Breast epithelium (tissue), 4 donors: ENCODE measurements at places on chromosomes 4 and X. TPM values are rescaled to one million over a fixed set of nuclear protein-coding genes. Genes with fewer than 3 reads are reported as not detected.

SEC24B gene
- 51.2 TPM for total RNA-seq

SLC10A6 gene
- 5.9 TPM for total RNA-seq

GJB1 gene
- 1.8 TPM for total RNA-seq

DNA sequence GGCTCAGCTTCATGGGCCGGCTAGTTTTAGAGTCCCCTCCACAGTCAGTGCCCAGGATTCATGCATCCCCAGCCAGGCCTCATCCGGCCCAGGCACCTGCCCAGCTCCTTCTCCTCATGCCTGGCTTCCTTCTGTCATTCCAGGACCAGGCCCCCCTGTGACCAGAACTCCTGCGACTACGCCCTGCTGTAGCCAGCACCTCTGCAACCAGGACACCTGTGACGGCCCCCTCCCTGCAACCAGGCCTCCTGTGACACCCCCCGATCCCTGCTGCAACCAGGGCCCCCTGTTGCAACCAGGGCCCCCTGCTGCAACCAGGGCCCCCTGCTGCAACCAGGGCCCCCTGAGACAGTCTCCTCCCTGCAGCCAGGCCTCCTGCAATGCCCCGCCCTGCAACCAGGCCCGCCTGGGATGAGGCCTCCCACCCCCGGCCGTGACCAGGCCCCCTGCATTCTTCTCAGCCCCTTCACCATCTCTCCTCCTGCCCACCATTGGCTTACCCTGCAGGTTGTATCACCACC is 46.8 kb downstream of the HTRA3 start:
- H3K27me3 ChIP-seq, result no peaks in the 10 kb centered on the region
- no peaks in the 10 kb centered on the region for H3K36me3 ChIP-seq
- H3K27ac ChIP-seq, result peak overlapping the region; percentile 9
- peaks cover 5% of the 10 kb centered on the region for H3K4me1 ChIP-seq
- H3K4me3 ChIP-seq, result no peak overlapping the region
- peak; percentile 31 for DNase-seq

GRCh38 chr4:114535725-114536124 is 62.9 kb upstream of the UGT8 start:
- H3K36me3 ChIP-seq, result no peaks in the 10 kb centered on the region
- no peaks in the 10 kb centered on the region for H3K27me3 ChIP-seq
- no peak for DNase-seq

DNA sequence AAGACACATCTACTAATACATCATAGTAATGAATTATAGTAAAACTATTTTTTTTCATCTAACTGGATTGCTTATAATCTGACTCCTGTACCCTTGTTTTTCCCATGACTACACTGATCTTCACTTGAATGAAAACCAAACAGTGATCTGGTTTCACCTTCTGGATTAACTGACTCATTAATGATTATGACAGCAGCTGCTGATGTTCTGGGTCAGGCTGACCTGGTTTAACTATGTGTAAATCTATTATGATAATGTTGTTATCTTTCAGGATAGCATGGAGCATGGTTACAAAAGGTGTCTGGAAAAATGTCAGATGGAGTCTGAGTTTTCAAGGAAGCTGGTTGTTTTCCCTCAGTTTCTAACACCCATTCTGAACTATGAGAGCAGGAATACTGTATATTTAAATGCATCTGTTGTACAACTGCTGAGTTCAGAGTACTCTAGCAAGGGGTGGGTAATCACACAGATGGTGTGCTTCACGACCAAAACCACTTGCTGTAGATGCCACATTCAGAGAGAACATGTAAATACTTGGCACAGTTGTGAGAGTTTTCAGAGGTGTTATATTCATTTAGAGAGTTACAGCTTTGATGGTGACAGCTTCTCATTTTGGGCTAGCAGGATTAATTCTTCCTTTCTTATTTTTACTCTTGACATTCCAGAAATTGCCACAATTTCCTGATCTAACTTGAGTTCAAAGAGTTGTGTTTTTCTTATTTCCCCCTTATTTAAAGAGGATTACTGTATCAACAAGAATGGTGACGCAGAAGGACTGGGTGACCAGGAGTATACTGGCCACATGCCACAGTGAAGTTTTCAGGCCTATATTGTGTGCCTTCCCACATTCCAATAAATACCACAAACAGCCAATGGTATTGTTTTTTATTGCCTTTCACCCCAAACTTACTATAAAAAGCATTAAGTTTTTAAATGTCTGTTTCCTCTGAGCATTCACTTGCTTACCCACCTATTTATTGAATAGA is 249.7 kb upstream of the TET2 start:
- H3K27me3 ChIP-seq, result no peaks in the 10 kb centered on the region
- H3K4me3 ChIP-seq, result no peak overlapping the region
- no peaks in the 10 kb centered on the region for H3K36me3 ChIP-seq
- H3K4me1 ChIP-seq, result no peaks in the 10 kb centered on the region
- no peak for DNase-seq

DNA sequence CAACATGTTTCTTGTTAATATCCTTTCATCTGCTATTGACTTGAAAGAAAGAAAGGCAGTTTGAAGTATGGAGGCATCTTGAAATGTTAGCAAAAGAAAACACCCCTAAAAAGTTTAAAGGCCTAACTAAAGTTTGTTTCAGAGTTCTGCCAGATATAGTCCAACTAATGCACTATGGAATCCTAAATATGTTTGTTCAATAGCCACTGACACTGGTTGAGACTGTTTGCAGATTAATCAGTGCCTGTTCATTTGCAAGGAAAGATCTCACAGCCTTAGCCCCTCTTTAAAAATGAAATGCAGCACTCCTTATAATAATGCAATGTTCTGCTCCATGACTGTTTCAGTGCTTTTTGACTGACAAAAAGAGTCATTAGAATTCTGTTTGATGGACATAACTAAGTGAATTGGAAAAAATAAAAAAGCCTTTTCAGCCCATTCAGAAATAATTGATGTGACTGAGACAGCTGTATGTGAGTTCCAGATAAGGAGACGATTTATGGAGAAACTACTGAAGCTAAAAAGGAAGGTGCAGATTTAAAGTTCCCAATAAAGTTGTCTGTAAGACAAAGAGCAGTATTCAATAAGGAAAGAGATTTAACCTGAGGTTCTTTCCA is 192.0 kb downstream of the PCDH7 start:
- H3K27me3 ChIP-seq, result no peaks in the 10 kb centered on the region
- H3K4me1 ChIP-seq, result no peaks in the 10 kb centered on the region
- H3K4me3 ChIP-seq, result no peak overlapping the region
- DNase-seq, result no peak

DNA sequence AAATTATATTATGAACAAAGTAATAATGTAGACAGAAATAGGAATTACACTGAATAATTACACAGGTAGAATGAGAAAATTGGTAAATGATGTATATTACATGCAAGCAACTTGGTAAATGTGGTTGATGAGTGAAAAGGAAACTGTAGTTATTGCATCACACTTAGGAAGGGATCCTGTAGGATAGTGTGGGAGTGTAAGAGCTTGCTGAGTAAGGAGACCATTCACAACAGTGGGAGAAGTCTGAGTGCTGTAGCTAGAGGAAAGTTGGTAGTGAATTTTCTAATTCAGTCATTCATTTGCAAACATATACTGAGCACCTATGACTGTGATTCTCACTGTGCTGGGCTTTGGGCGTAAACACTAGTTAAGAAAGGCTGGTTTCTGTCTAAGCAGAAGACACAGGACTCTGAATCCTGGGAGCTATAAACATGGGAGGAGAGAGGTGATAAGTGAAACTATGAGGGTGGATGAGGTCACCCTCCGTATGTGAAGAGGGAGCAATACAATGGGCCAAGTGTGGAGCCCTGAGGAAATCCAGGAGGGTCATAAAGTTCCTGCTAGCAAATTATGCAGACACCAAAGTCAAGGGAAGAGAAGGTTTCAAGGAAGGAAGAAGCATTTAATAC is 14.2 kb upstream of the CPE start:
- no peaks in the 10 kb centered on the region for H3K4me1 ChIP-seq
- no peak overlapping the region for H3K4me3 ChIP-seq
- H3K27ac ChIP-seq, result no peak overlapping the region
- no peaks in the 10 kb centered on the region for H3K27me3 ChIP-seq

DNA sequence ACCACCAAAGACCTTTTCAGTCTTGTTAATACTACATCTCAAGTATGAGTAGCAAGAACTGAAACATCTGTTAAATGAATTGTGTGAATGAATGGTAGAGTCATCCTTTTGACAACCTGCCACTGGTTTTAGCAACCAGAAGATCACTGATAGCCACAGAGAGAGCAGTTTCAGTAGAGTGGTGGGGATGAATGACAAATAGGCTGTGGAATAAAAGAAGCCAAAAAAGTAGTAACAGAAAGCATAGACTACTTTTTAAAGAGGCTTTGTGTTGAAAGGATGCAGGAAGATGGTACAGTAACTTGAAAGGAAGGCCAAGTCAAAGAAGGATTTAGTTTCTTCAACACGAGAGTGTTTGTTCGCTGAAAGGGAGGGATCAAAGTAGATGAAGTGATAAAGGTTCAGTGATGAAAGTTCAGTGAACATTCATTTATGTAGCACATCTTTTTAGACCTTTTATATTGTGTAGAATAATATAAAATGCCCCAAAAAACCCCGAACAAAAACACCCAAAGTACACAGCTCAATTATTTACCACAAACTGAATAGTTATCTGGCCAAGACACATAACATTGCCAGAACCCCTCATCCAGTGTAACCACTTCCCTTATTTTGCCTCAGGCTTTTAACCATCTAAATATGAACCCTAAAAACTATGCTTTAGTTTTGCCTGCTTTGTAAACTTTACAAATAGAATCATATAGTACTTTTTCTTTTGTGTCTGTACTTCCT is 40.1 kb upstream of the EIF1AX start:
- H3K27ac ChIP-seq, result no peak overlapping the region
- H3K4me3 ChIP-seq, result no peak overlapping the region
- H3K27me3 ChIP-seq, result peaks cover 14% of the 10 kb centered on the region

GRCh38 chr4:83010111-83010521 is 507 bp downstream of the LIN54 start:
- no peak for DNase-seq
- H3K27me3 ChIP-seq, result no peaks in the 10 kb centered on the region
- H3K36me3 ChIP-seq, result no peaks in the 10 kb centered on the region

- H3K36me3 ChIP-seq, result no peaks in the 10 kb centered on the region
- H3K4me3 ChIP-seq, result no peak overlapping the region
- no peak for DNase-seq
- no peaks in the 10 kb centered on the region for H3K27me3 ChIP-seq
- no peaks in the 10 kb centered on the region for H3K4me1 ChIP-seq
- H3K27ac ChIP-seq, result no peak overlapping the region
Observed at GRCh38 chr4:14267373-14268060, 640.0 kb upstream of the BOD1L1 start.

- H3K36me3 ChIP-seq, result no peaks in the 10 kb centered on the region
- DNase-seq, result no peak
- H3K4me1 ChIP-seq, result no peaks in the 10 kb centered on the region
- H3K4me3 ChIP-seq, result no peak overlapping the region
- no peak overlapping the region for H3K27ac ChIP-seq
Observed at GRCh38 chrX:45824471-45824870, 623.8 kb upstream of the DIPK2B start.

GRCh38 chr4:92362028-92362427 is 58.3 kb downstream of the GRID2 start:
- H3K27ac ChIP-seq, result no peak overlapping the region
- DNase-seq, result no peak
- H3K4me3 ChIP-seq, result no peak overlapping the region
- H3K36me3 ChIP-seq, result no peaks in the 10 kb centered on the region

GRCh38 chr4:184279496-184280061 is 61.9 kb upstream of the ENPP6 start:
- H3K27ac ChIP-seq, result no peak overlapping the region
- no peaks in the 10 kb centered on the region for H3K4me1 ChIP-seq
- no peaks in the 10 kb centered on the region for H3K36me3 ChIP-seq
- no peaks in the 10 kb centered on the region for H3K27me3 ChIP-seq

GRCh38 chr4:20895208-20895607 is 194.9 kb downstream of the PACRGL start:
- no peak for DNase-seq
- no peak overlapping the region for H3K27ac ChIP-seq
- no peaks in the 10 kb centered on the region for H3K27me3 ChIP-seq
- H3K4me1 ChIP-seq, result no peaks in the 10 kb centered on the region
- H3K36me3 ChIP-seq, result no peaks in the 10 kb centered on the region

- DNase-seq, result peak; percentile 30
- H3K4me1 ChIP-seq, result no peaks in the 10 kb centered on the region
- no peak overlapping the region for H3K4me3 ChIP-seq
- H3K27me3 ChIP-seq, result no peaks in the 10 kb centered on the region
Observed at GRCh38 chr4:170047771-170048354, 21.7 kb upstream of the MFAP3L start.

DNA sequence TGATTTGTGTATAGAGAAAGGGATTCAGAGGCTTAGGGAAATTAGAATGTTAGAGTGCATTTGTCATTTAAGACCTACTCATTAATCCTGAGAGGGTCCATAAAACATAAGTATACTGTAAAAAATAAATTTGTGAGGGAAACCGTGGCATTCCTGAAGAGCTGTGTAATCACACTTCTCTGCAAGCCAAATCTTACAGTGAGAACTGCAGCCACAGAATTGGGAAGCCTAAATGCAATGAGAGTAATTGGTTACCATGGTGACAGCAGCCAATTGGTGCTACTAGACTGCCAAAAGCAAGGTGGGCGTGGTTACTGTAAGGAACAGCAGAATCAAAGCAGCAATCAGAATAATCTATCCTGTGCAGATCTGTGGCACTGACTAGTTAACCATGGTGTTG is 345.2 kb upstream of the GRID2 start:
- no peak overlapping the region for H3K4me3 ChIP-seq
- no peaks in the 10 kb centered on the region for H3K36me3 ChIP-seq
- no peak overlapping the region for H3K27ac ChIP-seq
- H3K27me3 ChIP-seq, result no peaks in the 10 kb centered on the region
- DNase-seq, result no peak
- no peaks in the 10 kb centered on the region for H3K4me1 ChIP-seq
